ENCODE measurements at places on chromosomes 7 and 10.

GRCh38 chr10:122113945-122114747 lies 125.2 kb downstream of the TACC2 start:
- no peaks in the 10 kb centered on the region for H3K4me1 ChIP-seq
- no peak for DNase-seq
- H3K27me3 ChIP-seq = no peaks in the 10 kb centered on the region
- no peak overlapping the region for H3K27ac ChIP-seq
- H3K4me3 ChIP-seq = no peak overlapping the region

DNA sequence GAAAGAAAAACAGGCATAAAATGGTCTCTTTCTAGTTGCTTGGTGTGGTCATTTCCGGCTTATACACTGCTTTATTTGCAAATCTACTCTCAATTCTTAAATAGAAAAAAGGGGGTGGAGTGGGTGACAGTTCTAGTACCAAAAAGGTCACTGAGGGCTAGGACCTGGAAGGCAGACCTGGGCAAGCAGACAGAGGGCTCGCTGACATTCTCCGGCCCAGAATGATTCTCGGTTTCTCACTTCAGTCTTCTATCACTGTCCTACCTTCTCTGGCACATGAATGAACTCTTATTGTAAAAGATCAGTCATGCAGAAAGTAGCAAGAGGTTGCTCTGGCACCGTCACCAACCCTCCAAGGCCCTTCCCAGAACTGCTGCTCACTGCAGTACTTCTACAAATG lies 54.0 kb downstream of the MALSU1 start:
- H3K4me3 ChIP-seq = no peak overlapping the region
- peak; percentile 24 for DNase-seq
- no peaks in the 10 kb centered on the region for H3K27me3 ChIP-seq

- DNase-seq = no peak
- no peaks in the 10 kb centered on the region for H3K27me3 ChIP-seq
- no peak overlapping the region for H3K4me3 ChIP-seq
- no peaks in the 10 kb centered on the region for H3K36me3 ChIP-seq
- no peaks in the 10 kb centered on the region for H3K4me1 ChIP-seq
- H3K27ac ChIP-seq = no peak overlapping the region
These were observed 19.6 kb downstream of the ASAH2 start for GRCh38 chr10:50231515-50232260.

GRCh38 chr10:113808168-113808567 lies 45.7 kb downstream of the DCLRE1A start:
- no peaks in the 10 kb centered on the region for H3K27me3 ChIP-seq
- H3K4me3 ChIP-seq = no peak overlapping the region
- H3K36me3 ChIP-seq = no peaks in the 10 kb centered on the region
- peak; percentile 21 for DNase-seq
- no peaks in the 10 kb centered on the region for H3K4me1 ChIP-seq
- no peak overlapping the region for H3K27ac ChIP-seq

DNA sequence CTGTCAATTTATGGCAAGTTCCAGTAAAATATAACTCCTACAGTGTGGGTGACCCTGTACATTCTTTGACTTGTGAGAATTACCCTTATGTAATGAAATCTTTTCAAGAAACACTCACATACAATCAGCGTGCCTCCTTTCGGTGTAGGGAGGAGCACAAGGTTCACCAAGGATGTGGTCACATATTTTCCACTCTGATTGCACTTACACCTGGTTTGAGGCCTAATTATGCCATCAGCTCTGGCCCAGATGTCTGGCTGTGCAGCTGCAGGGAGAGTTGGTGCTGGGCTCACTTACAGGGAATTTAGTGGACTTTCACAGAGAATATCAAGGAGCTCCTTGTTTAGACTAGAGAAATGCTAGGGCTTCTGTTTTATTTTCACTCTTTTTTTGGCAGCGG lies 146.0 kb upstream of the STEAP4 start:
- no peaks in the 10 kb centered on the region for H3K36me3 ChIP-seq
- no peaks in the 10 kb centered on the region for H3K4me1 ChIP-seq
- H3K27ac ChIP-seq = no peak overlapping the region

DNA sequence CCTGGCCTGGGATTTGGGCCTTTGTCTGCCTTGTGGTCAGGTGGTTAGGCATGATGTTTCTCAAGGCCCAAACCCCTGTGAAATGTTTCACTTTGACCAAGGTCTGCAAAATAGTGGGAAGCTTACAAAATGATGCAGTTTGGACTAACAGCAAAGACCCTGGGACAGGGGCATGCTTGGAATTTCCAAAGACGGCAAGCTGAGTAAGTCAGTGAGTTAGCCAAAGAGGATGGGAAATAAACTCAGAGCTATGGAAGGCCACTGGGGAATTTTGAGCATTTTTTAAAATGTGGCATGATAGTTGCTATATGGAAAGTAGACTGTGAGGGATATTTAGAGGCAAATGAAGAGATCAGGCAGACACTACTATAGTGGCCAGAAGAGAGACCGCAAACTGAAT lies 31.6 kb upstream of the PPP1R3C start:
- no peak overlapping the region for H3K27ac ChIP-seq
- H3K4me3 ChIP-seq = no peak overlapping the region
- H3K27me3 ChIP-seq = no peaks in the 10 kb centered on the region
- DNase-seq = no peak
- H3K4me1 ChIP-seq = no peaks in the 10 kb centered on the region
- no peaks in the 10 kb centered on the region for H3K36me3 ChIP-seq

GRCh38 chr7:120467676-120468075 lies 194.7 kb downstream of the KCND2 start:
- no peak overlapping the region for H3K4me3 ChIP-seq
- H3K36me3 ChIP-seq = no peaks in the 10 kb centered on the region
- no peak overlapping the region for H3K27ac ChIP-seq
